Activated CD4-positive, alpha-beta T cell treated with anti-CD3 and anti-CD28 coated beads, Interleukin-2, amount 50 U/mL, for 48 hours (primary cell): ENCODE measurements at places on chromosomes 2 and 18.
A peak's percentile ranks its signal among the peaks of the same experiment; 100 is the strongest.

DNA sequence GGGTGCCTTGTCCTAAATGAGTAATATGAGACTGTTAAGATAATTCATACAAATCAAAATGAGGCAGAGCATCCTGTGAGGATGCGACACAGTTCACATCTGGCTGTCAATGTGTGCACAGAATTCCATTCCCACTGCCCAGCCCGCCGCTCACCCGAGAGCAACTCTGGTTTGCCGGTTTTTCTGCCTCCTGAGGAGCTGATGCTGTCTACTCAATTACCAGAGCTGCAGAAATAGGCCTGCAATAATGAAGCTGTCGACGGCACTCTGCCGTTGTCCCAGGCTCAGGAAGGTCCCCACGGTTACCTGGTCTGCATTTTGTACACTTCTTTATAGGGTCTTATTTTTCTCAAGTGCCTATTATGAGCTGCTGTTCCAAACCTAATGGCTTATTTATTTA lies 55.7 kb upstream of the LYPD1 start:
- no peak for DNase-seq

DNA sequence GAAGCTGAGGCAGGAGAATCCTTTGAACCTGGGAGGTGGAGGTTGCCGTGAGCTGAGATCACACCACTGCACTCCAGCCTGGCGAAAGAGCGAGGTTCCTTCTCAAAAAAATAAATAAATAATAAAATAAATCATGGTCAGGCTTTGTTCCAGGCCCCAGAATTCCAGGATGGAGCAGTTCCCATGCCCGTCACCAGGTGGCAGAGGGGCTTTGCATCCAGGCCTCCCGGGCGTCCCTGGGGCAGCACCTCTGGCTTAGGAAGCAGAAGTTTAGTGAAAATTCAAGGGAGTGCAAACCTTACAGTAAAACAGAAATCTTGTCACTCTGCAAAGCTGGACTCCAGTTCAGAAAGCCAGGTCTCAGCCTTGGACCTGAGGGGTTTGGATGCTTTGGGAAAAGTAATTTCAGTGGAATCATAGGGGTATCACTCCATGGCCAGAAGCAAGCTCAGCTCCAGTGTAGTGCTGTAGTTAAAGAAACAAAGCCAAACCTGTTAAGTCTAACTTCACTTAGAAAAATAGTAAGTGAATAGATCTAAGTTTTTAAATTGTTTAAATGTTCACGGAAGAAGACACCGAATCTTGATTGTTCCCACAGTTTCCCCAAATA lies 512.7 kb downstream of the CMPK2 start:
- DNase-seq = peak; percentile 2

- DNase-seq = no peak
These were observed 484.2 kb downstream of the PID1 start for GRCh38 chr2:228786901-228787300.

DNA sequence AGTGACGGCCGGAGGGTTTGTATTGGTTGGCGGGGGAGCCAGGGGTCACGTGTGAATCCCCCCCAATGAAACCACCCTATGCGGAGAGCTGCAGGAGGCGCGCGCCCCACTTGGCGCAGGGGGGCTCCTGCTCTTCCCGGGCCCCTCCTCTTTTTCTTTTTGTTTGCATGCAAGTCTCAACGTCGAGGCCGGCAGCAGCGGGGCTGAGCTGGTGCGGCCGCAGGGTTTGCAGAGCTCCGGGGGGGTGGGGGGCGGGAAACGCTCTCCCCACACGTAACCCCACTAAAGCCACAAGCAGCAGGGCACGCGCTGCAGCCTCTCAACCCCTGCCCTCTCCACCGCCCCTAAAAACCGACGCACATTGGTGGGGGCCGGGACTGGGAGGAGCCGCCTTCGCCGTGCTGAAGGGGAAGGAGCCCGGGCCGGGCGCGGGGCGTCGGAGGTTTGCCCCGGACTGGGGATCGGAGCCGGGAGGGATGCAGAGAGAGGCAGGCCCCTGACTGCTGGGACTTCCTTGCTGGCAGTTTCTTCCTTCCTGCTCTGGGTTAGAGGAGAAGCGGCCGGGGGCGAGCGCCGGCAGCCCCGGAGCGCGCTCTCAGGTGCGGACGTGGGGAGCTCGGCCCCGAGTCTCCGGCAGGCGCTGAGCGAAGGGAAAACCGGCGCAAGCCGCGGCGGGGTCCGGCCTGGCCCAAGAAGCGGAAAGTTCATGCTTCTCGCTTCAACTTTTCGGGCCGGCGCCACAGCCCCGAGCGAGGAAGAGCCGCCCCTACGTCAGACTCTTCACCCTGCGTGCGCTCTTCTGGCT lies 864 bp downstream of the LBH start:
- DNase-seq = peak; percentile 62

- no peak for DNase-seq
These were observed 244.8 kb downstream of the TWIST2 start for GRCh38 chr2:239092571-239093294.

DNA sequence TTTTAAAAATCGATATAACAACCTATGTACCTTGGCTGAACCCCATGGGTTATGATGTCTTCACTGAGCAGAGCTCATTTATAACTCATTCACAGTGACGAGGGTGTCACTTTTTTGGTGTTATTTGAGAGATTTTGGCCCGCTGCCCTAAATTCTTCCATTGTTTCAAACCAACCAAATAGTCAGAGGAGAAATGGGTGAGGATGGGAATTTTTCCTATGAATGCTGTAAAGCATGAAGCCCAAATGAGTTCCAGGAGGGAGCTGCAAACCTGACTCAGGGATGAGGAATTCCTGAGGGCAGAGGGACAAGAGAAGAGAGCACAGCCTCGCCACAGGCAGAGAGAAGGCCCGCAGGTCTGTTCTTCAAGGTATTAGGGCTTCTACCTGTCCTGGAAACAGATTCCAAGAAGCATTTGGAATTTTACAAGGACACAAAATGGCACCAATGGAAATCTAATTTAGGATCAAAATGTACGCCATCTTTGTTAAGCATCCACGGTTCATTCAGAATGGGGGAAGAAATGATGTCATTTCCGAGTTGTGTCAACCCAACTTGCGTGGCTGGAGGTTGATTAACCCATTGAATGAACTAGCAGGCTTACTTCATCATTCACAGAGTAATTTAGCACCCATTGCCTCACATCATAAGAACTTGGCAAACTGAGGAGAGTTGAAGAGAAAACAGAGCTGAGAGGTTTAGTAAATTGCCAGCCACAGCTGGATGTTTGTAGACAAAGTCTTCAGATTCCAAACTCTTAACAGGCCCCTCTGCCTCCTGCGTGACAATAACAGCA lies 133.5 kb downstream of the LAMA3 start:
- DNase-seq = no peak

DNA sequence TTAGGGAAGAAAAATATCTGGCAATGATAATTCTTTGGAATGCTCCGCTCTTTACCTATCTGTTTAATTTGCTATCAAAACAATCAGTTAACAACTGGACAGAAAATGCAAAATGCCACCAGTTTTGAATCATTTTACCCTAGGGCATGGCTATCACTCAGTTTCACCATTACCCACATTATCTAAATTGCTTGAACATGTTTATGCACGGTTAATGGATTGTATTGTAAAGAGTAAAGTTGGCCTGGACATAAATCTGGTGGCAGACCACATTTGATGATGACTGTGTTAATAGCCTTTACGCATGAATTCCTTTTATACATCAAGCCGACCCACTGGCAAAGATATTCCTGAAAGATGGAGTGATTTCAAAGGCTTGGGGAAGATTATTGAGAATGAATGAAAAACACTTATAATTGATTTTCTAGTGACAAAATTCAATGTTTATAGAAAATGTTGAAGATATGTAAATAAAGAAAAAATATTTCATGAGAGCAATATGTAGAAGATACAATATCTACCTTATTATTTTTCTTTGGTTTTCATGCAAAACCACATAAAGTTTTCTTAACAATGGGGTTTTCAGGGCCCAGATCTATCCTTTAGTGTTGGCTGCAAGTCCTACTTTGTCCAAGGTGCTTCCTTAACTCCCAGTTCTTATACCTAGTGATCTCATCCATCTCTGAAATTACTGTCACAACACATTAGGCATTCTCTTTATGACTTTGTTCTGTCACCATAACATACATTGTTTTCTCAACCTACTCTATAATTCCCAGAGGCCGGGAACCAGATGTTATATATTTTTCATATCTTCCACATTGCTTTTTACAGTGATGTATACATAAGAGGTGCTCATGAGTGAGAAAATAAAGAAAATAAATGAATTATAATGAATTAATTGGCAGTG lies 265.1 kb downstream of the RIT2 start:
- no peak for DNase-seq

- DNase-seq = no peak
These were observed 284.6 kb downstream of the PHLPP1 start for GRCh38 chr18:62999921-63000320.

GRCh38 chr18:22403950-22404349 lies 13.8 kb downstream of the CTAGE1 start:
- no peak for DNase-seq

- no peak for DNase-seq
These were observed 172.7 kb upstream of the SERPINE2 start for GRCh38 chr2:224211791-224212190.

- no peak for DNase-seq
These were observed 77.0 kb downstream of the EPC2 start for GRCh38 chr2:148721520-148721931.

DNA sequence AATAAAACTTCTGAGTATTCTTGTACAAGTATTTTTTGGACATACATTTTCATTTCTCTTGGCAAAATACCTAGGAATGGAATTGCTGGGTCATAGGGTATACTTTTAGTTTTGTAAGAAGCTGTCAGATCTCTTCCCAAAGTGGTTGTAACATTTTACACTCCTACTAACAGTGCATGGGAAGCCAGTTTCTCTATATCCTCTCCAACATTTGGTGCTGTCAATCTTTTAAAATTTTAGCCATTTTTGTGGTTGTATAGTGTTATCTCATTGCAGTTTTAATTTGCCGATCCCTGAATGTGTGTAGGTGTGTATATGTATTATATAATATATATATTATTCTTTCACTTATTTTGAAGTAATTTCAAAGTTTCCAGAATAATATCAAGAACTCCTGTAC lies 63.1 kb upstream of the TMEM178A start:
- no peak for DNase-seq

DNA sequence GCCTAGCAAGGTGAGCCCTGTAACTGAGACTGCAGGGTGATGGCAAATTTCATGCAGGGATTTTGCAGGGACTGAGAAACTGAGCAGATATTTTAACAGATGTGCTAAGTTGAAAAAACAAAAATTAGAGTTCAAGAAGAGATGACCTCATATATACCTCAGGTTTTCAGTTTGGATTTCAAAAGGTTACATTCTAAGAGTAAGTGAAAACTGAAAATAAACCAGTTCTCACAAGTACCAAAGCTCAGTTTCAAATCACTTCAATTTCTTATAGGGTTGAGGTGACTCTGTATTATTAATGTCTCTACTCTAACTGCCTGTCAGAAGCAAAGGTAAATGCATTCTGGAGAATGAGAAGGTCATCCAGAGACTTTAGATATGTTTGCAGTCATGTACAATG lies 237.4 kb upstream of the VRK2 start:
- DNase-seq = no peak

- DNase-seq = no peak
These were observed 13.0 kb downstream of the GRHL1 start for GRCh38 chr2:9964334-9964980.

GRCh38 chr2:196968516-196968915 lies 42.0 kb upstream of the PGAP1 start:
- no peak for DNase-seq

DNA sequence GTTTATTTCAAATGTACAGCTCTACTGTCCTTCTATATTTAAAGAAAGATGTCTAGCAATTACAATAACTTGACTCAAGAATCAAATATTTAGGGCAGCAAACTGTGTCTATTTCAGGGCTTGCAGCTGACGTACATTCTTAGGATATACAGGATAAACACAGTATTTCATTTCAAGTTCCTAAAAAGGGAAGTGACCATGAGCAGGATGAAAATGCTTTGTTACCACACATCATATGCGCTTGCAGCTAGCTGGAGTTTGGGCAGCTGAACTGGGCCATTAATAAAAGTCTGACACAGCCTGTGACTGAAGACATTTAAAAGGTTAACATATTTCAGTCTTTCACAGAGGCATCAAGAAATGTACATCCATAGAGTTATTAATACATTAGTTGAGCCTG lies 264.6 kb upstream of the TRIB2 start:
- DNase-seq = no peak

DNA sequence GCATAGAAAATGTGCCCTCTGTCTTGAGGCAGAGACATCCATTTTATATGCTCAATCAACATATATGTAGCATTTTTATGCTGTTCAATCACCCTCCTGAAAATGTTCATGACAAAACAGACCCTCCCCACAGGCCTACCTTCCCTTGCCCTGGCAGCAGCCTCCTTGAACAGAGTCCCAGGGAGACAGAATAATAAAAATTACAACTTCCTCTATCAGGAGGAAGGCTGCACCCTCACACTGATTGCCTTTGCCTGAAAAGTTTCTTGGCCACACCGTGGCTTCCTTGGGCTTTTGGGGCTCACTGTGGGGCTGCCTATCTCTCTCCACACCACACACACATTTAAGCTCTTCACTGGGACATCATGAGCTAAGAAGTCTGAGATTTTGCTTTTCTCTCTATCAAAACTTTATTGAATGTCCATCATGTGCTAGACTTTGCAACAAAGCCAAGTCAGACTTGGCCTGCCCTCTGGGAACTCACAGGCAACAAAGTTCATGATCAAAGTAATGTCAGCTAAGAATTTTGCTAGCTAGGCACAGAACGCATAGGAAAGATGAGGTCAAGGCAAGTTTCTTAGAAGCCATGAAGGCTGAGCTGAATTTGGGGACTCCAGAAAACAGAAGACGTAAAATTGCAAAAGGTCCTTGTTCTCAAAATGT lies 101.6 kb downstream of the BCL2L11 start:
- no peak for DNase-seq

DNA sequence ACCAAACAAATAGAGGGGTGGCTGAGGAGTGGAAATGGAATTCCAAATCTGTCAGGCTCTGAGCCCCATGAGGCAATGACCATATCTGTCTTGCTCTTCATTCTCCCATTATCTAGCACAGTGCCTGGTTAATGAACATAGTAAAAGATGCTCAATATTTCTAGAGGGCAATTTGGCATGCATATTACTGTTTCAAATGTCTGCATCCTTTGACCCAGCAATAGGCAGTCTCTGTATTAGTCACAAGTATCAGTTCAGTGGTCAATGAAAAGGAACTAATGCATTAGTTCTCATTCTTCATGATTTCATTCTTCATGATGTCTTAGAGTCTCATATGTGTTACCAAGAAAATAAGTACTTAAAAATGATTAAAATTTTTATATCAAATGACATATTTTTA lies 28.4 kb upstream of the MALL start:
- no peak for DNase-seq

DNA sequence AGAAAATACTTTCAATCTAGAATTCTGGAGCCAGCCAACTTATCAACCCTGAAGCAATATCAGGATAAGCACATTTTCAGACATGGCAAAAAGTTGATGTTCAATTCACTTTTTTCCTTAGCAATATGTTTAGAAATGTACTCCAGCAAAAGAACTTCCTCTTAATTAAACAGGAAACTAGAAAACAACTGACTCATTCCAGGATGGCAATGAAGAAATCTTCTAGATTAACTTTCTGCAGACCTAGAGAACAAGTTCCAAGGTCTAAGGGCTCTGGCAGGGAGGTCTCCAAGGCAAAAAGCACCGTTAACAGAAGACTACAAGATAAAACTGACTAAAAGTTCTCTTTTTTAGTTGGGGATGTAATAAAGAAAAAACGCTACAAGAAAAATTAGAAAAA lies 69.2 kb upstream of the VWC2L start:
- DNase-seq = no peak

GRCh38 chr18:56647951-56648893 lies 2.9 kb upstream of the WDR7 start:
- no peak for DNase-seq

GRCh38 chr2:106156305-106157296 lies 37.5 kb downstream of the UXS1 start:
- DNase-seq = no peak
